ENCODE measurements at places on chromosomes 1 and 21.

DNA sequence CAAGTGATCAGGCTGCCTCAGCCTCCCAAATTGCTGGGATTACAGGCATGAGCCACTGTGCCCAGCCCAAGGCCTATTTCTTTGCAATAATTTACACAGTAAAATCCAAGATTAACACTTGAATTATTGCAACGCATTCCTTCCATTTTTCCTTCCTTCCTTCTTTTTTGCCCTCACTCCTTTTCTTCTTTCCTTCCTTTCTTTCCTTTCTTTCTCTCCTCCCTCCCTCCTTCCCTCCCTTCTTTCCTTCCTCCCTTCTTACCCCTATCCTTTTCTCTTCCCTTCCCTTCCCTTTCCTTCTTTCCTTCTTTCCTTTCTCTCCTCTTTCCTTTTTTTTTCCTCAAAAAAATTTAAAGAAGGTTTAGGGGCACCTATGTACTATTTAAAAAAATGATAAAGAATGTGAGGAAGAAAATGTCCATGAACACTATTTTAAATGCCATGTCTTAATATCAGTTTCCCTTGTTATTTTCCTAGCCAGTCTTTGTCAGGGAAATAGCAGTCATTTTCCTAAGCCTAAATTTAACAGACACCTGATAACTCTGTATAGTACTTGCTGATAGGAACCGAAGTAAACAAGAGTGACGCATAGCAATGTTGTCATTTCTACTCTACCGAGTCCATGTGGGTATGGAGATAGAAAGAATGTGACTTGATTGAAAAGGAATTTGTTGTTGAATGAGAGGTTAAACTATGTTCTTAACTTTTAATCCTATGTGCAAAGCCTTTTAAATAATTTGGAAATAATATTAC is 79.8 kb upstream of the HMCN1 start:
- no peak for DNase-seq

- no peak for DNase-seq
These were observed 10.0 kb downstream of the SLC25A24 start for GRCh38 chr1:108190001-108190634.

- no peak for DNase-seq
These were observed 84.9 kb upstream of the CD1D start for GRCh38 chr1:158095737-158096335.

GRCh38 chr1:198674009-198674408 is 35.2 kb downstream of the PTPRC start:
- DNase-seq: no peak

DNA sequence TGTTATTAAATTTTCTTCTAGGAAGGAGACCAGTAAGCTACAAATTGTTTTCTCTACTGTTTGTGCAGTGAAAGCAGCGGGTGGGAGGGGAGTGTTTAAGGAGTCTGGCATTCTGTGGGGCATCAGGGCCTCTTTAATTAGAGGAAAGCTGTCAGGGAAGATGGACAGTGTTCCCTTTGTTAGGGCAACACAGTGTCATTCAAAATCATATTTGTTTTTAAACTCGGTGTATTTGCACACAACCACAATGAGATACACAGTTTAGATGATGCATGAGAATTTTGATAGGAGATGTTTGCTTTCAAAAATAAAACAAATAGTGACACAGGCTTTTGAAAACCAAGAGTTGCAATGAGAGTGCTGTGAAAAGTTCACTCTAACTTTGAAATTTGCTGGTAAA is 15.1 kb upstream of the ST6GALNAC3 start:
- DNase-seq: no peak

Measured in type B pancreatic cell (in vitro differentiated cells).